GM23338 (cell line): ENCODE measurements at places on chromosomes 6 and 20. TPM values are rescaled to one million over a fixed set of nuclear protein-coding genes. Genes with fewer than 3 reads are reported as not detected.

DNA sequence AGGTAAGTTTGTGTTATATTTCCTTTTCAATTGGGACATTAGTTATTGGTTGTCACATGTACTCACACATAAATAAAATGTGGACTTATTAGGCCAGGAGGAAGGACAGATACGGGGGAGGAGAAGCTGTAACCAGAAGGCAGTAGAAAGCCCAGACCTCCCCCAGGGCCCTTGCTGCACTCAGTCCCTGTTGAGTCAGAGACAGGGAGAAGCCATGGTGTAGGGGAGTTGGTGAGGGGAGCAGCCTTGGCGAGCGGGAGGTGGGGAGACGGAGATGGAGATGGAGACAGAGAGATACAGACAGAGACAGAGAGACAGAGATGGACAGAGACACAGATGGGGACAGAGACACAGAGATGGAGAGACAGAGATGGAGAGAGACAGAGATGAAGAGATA, 263.2 kb downstream of the DLL1 start:
- no peaks in the 10 kb centered on the region for H3K4me1 ChIP-seq
- no peaks in the 10 kb centered on the region for H3K36me3 ChIP-seq
- H3K4me3 ChIP-seq: no peak overlapping the region
- no peaks in the 10 kb centered on the region for H3K27me3 ChIP-seq
- no peak overlapping the region for H3K27ac ChIP-seq
- DNase-seq: no peak

PTPRK gene
- 20.7 and 26.9 TPM in 2 replicates for polyA plus RNA-seq

GRCh38 chr20:33306807-33307206, 23.8 kb downstream of the BPIFB1 start:
- H3K36me3 ChIP-seq: no peaks in the 10 kb centered on the region
- H3K4me3 ChIP-seq: no peak overlapping the region
- no peak overlapping the region for H3K27ac ChIP-seq
- no peaks in the 10 kb centered on the region for H3K27me3 ChIP-seq

GRCh38 chr6:70738028-70738427, 70.3 kb downstream of the SMAP1 start:
- no peak for DNase-seq
- H3K36me3 ChIP-seq: peaks cover 5% of the 10 kb centered on the region; the same call in 1 of the 2 replicates
- no peak overlapping the region for H3K27ac ChIP-seq
- no peaks in the 10 kb centered on the region for H3K27me3 ChIP-seq
- 0 out of 2 replicates have a peak, but pooled peaks cover 2% of the 10 kb centered on the region for H3K4me1 ChIP-seq

- no peak overlapping the region for H3K27ac ChIP-seq
- no peaks in the 10 kb centered on the region for H3K27me3 ChIP-seq
- no peaks in the 10 kb centered on the region for H3K36me3 ChIP-seq
- no peaks in the 10 kb centered on the region for H3K4me1 ChIP-seq
Measured at GRCh38 chr6:155534678-155535077, 79.0 kb upstream of the NOX3 start.

DNA sequence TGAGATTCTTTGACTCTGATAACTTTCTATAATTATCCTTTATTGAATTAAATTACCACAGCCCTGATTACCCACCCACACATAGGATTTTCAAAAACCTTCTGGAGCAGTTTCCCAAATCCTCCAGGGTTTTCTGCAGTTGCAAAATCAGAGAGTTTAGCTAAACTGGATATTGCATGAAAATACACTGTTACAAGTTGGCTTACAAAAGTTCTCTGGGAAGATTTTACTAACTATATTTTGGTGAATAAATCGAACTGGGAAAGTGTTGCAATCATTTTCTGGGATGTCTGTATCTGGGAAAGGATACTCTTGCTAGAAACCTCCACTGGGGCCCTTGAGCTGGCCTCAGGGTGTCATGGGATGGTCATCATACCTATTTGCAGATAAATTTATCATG, 97.6 kb upstream of the STMND1 start:
- no peaks in the 10 kb centered on the region for H3K27me3 ChIP-seq
- H3K4me3 ChIP-seq: no peak overlapping the region
- H3K36me3 ChIP-seq: no peaks in the 10 kb centered on the region
- DNase-seq: no peak
- H3K4me1 ChIP-seq: no peaks in the 10 kb centered on the region

STAU1 gene
- 102 and 104 TPM in 2 replicates for polyA plus RNA-seq

TSBP1 gene
- polyA plus RNA-seq: 0.15 TPM in 1 of 2 replicates, not detected in the other

CPXM1 gene
- polyA plus RNA-seq: 15.3 and 17.0 TPM in 2 replicates

GRCh38 chr20:58852543-58853271, at the start of gene GNAS:
Gene GNAS (plus strand): TSS chr20:58852716.
- peaks cover 62% of the 10 kb centered on the region for H3K27me3 ChIP-seq
- peak within 1 kb of the TSS; percentile 88; the same call in 1 of the 2 replicates for H3K27ac ChIP-seq
- 0 out of 2 replicates have a peak, but pooled peaks cover under 1% of the 10 kb centered on the region for H3K36me3 ChIP-seq
- H3K4me3 ChIP-seq: peak within 1 kb of the TSS; percentile 90

KHDC1L gene
- polyA plus RNA-seq: not detected in 2 replicates

BTN2A1 gene
- polyA plus RNA-seq: 6.3 and 7.0 TPM in 2 replicates

DNA sequence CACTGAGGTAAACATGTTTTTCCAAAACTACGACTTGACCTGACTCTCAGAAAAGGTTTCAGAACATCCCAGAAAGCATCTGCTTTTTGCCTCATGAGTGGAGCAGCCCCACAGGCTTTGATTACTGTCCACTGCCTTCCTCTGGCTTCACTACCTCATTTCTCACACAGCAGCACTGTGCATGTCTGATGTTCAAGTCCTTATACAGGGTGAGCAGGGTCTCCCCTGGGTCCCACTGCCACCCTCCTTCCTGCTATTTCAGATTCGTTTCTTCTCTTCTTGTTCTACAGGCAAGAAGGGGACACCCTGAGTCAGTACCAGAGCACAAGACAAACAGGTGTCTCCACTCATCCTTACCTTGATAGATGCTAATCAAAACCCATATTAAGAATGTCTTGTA, 64.7 kb upstream of the NFATC2 start:
- H3K4me3 ChIP-seq: no peak overlapping the region
- no peak overlapping the region for H3K27ac ChIP-seq
- no peaks in the 10 kb centered on the region for H3K36me3 ChIP-seq
- no peak for DNase-seq
- no peaks in the 10 kb centered on the region for H3K27me3 ChIP-seq

SEL1L2 gene
- polyA plus RNA-seq: not detected in 2 replicates

- DNase-seq: no peak
- H3K27ac ChIP-seq: peak overlapping the region; percentile 52; the same call in 1 of the 2 replicates
- no peaks in the 10 kb centered on the region for H3K36me3 ChIP-seq
- H3K4me1 ChIP-seq: peaks cover 20% of the 10 kb centered on the region
- H3K4me3 ChIP-seq: no peak overlapping the region
Measured at GRCh38 chr20:17562804-17563305, 7.0 kb upstream of the DSTN start.

DNA sequence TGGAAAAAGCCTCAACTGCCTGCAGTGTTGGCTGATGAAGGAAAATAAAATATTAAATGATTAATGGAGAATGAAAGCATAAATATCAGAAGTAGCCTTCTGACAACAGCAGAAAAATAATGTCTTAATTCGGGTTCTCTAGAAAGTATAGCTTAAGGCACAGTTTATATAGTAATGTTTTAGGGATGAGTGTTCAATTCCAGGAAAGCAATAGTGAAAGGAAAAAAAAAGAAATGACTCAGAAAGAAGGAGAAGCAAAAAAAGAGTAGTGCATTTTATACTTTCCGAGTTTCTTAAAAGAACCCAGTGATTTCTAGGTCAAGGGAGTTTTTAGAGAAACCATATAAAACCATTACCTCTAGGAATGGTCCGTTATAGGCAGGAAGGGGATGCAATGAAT, 137.3 kb downstream of the HTR1B start:
- no peak overlapping the region for H3K27ac ChIP-seq
- no peaks in the 10 kb centered on the region for H3K4me1 ChIP-seq
- no peak overlapping the region for H3K4me3 ChIP-seq
- DNase-seq: no peak

SLC25A27 gene
- 6.0 and 8.5 TPM in 2 replicates for polyA plus RNA-seq

GRCh38 chr6:35195120-35195780, 18.5 kb upstream of the SCUBE3 start:
- DNase-seq: no peak
- H3K4me1 ChIP-seq: no peaks in the 10 kb centered on the region; the same call in 1 of the 2 replicates
- H3K36me3 ChIP-seq: no peaks in the 10 kb centered on the region
- H3K27ac ChIP-seq: no peak overlapping the region

DNA sequence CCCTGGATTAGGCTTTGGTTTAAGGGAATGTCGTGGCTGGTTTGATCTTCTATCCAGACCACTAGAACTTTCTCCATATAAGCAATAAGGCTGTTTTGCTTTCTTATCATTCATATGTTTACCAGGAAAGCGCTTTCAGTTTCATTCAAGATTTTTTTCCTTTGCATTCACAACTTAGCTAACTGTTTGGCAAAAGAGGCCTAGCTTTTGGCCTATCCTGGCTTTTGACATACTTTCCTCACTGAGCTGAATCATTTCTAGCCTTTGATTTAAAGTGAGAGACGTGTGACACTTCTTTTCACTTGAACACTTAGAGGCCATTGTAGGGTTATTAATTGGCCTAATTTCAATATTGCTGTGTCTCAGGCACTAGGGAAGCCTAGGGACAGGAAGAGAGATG, 1.7 kb upstream of the FAM50B start:
- no peaks in the 10 kb centered on the region for H3K36me3 ChIP-seq
- H3K4me3 ChIP-seq: no peak overlapping the region
- no peak overlapping the region for H3K27ac ChIP-seq
- DNase-seq: no peak
- H3K4me1 ChIP-seq: peaks cover 4% of the 10 kb centered on the region; the same call in 1 of the 2 replicates

ETV7 gene
- polyA plus RNA-seq: 0.47 and 0.78 TPM in 2 replicates

DNA sequence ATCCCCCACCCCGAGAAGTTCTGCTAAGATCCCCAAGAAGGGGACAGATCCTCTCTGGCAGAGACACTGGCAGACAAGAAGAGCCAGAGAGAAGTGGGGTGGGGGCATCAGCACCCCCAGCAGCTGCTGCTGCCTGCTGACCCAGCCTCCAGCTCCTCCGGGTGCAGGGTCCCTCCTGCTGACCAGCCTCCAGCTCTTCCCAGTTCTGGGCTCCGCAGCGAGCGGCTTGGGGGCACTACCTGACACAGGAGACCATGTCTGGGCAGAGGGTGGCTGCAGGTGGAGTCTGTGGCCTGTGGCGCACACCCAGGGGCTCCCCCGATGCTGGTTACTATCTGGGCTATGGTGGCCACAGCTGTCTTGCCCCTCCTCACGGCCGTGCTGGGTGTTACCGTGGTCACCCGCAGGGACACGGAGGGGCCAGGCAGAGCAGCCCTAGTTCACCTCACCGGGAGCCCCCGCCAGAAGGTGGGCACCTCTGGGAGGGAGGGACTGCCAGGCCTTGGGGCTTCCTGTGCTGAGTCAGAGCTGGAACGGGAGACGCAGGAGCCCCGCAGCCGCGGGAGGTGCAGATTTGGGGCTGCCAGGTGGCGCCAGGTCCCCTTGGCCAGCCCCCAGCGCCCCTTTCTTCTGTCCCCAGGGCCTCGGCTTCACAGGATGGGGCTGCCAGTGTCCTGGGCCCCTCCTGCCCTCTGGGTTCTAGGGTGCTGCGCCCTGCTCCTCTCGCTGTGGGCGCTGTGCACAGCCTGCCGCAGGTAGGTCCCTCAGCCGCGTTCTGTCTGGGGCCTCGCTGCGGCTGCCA, 630 bp downstream of the LIME1 start:
- peak; percentile 64 for DNase-seq
- peaks cover 7% of the 10 kb centered on the region; the same call in 1 of the 2 replicates for H3K4me1 ChIP-seq
- H3K27me3 ChIP-seq: peaks cover 6% of the 10 kb centered on the region
- H3K27ac ChIP-seq: no peak overlapping the region

FAXC gene
- 15.2 and 15.7 TPM in 2 replicates for polyA plus RNA-seq

- no peak overlapping the region for H3K27ac ChIP-seq
- no peaks in the 10 kb centered on the region for H3K36me3 ChIP-seq
- DNase-seq: no peak
- no peak overlapping the region for H3K4me3 ChIP-seq
- H3K27me3 ChIP-seq: peaks cover 29% of the 10 kb centered on the region
Measured at GRCh38 chr20:43920797-43921196, 6.1 kb downstream of the TOX2 start.

- H3K27ac ChIP-seq: no peak overlapping the region
- no peaks in the 10 kb centered on the region for H3K4me1 ChIP-seq
- H3K27me3 ChIP-seq: no peaks in the 10 kb centered on the region
- H3K4me3 ChIP-seq: no peak overlapping the region
Measured at GRCh38 chr20:43388268-43389002, 69.3 kb upstream of the SRSF6 start.
